ENCODE measurements at places on chromosomes 11 and 22.

DNA sequence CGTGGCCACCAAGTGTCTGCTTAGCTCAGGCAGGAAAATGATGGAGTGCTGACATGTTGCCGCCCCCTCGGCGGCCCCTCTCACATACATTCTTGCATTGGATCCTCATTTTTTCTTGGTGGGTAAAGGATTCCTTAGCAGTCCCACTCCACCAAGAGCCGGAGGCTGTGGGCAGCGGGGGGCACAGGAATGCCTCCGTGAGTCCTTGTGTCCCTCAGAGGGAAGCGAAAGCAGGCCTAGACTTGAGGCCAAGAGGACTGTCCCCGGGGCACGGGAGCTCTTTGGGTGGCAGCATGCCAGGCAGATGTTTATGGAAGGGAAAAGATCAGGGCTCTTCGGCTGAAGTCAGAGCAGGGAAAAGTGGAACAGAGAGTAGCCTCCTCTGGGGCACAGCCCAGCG lies 21.6 kb downstream of the LRFN4 start:
- DNase-seq, result no peak

- DNase-seq, result no peak
Measured at GRCh38 chr22:41487037-41487935, 18.4 kb downstream of the ACO2 start.

DNA sequence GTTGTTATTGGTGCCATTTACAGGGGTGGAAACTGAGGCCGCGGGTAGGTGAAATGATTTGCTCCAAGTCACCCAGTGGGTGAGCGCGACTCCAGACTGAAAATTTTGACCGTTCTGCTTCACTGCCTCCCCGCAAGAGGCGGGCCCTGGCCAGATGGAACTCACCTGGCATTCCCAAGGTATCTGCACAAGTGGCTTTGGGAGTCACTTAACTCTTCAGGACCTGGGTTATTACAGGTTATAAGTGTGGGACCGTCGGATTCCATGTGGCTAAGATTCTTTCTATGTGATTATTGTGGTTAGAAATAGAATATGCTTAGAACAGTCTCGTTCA lies 598 bp downstream of the CABIN1 start:
- DNase-seq, result no peak

DNA sequence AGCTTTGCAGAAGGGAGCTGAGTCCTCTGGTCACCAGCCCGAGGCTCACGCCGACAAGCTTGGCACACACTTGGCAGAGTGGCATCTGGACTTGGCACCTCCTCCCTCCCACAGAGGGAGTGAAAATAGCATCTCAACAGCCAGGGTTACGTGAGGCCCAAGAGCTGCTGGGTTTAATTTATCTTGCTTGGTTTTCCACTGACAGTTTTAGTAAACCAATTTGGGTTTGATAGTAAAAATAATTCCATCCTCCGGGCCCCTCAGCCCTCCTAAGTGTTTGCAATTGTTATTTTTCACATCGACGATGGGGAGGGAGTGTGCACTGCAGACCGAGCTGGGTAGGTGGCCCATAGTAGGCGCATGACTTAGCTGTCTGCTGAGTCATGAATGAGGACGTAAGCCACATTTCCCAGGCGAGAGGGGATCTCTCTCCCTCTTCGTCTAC lies 107.6 kb upstream of the ASPHD2 start:
- DNase-seq, result no peak

- peak; percentile 84 for DNase-seq
Measured at GRCh38 chr11:26778000-26778757, 56.3 kb upstream of the SLC5A12 start.

- DNase-seq, result peak; percentile 71
Measured at GRCh38 chr22:24968066-24968561, 15.6 kb downstream of the KIAA1671 start.

- peak; percentile 93 for DNase-seq
Measured at GRCh38 chr11:11313426-11313825, 39.6 kb downstream of the CSNK2A3 start.

GRCh38 chr11:77517226-77517625 lies 43.3 kb upstream of the PAK1 start:
- DNase-seq, result peak; percentile 25

GRCh38 chr11:76666830-76667229 lies 3.7 kb downstream of the LRRC32 start:
- DNase-seq, result no peak

GRCh38 chr22:49476800-49477400 lies 350.8 kb downstream of the BRD1 start:
- no peak for DNase-seq

GRCh38 chr11:60155931-60156330 lies 27.0 kb downstream of the MS4A6A start:
- DNase-seq, result peak; percentile 39

DNA sequence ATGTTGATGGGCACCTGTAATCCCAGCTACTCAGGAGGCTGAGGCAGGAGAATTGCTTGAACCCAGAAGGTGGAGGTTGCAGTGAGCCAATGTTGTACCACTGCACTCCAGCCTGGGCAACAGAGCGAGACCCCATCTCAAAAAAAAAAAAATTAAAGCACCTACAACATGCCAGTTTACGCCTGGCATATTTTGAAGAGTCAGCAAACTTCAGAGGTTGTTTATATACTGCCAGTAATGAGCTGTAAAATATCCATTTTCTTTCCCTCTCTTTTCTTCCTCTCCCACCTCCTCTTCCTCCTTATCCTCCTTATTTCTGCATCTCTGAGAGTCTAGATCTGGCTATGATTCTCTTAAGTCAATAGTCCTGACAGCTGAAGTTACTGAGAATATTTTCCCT lies 556.5 kb upstream of the LARGE1 start:
- DNase-seq, result no peak

DNA sequence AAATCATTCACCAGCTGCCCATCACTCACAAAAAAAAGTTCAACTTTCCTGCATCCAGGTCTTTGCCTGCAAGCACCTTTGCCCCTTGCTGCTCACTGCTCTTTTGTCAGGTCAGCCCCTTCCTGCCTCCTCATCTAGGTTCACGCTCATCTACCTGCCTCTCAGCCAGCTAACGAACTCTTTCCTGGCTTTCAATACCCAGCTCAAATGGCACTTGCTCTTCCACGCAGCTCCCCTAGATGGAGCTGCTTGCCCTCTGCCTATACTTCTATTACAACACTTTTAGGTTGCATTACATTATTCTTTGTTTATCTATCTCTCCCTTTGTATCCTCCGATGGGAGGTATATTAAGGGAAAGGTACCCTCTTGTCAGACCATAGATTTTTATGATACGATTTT lies 78.9 kb upstream of the TBCEL start:
- DNase-seq, result no peak

DNA sequence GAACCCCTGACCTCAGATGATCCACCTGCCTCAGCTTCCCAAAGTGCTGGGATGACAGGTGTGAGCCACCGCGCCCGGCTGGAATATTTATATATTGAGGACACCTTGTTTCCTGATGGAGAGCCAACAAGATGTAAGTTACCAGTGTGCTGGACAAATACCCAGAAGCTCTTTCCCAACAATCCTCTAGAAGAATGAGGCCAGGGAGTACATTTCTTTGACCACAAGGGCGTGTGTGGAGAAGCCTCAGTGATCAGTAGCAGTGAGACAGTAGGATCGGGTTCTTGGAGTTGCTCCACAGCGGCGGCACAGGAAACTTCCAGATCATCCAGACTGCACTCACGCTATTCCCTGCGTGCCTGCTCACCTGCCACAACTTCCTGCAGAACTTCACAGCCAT lies 10.3 kb upstream of the POLA2 start:
- DNase-seq, result no peak

DNA sequence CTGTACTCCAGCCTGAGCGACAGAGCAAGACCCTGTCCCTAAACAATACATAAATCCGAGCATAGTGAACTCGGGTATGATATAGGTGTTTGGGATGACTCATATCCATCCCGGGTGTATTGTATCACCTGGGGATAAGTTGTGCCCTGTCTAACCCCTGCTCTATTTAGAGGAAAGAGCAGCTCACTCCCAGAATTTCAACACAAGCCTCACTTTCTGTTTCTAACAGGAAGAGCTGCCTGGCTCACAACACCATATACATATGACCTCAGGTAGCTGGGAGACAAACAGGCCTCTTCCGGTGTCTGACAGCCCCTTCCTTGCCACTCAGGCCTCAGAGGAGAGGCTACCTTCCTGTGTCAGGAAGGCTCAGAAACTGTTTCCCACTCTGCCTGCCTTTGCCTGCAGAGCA lies 9.9 kb upstream of the MICALL1 start:
- DNase-seq, result peak; percentile 95

All from mammary epithelial cell (primary cell).